ENCODE measurements at places on chromosomes 1 and 21.

GRCh38 chr1:242239398-242239797, 240.5 kb upstream of the MAP1LC3C start:
- DNase-seq, result no peak

DNA sequence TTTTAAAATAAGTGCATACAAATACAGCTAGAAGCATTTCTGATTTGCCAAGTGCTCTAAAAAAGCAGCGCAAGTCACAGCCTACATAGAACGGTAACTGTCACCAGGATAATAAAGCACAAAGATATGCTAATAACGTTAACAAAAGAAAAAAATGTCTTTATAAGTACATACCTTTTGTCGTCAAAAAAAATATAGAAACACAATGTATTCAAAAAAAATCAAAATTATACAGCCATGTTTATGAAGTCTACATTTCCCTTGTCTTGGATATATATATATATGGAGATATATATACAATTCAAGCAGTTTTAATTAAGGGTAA, 3.2 kb downstream of the IRF2BP2 start:
- DNase-seq, result no peak

- DNase-seq, result no peak
Observed at GRCh38 chr21:44853601-44854390, 19.7 kb downstream of the PTTG1IP start.

GRCh38 chr1:228456252-228457016, 30.7 kb upstream of the RNF187 start:
- no peak for DNase-seq

- no peak for DNase-seq
Observed at GRCh38 chr21:41581592-41582228, 73.8 kb upstream of the TMPRSS2 start.

- DNase-seq, result no peak
Observed at GRCh38 chr21:41680444-41681347, 86.2 kb downstream of the RIPK4 start.

DNA sequence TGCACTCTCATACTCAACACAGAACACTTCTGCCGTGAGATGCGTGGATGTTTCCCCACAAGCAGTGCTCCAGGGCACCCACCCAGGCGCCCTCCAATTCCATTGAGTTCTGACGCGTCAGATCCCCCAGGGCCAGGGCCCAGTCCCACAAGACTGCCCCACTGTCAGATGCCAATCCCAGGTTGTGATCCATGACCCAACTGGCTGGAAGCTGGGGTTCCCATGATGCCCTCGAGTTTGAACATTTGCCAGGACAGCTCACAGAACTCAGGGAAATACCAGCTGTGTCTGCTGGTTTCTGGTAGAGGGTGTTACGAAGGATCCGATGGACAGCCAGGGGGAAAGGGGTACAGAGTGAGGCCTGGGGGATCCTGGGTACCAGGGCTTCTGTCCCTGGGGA, 58.4 kb downstream of the AGPAT3 start:
- no peak for DNase-seq

DNA sequence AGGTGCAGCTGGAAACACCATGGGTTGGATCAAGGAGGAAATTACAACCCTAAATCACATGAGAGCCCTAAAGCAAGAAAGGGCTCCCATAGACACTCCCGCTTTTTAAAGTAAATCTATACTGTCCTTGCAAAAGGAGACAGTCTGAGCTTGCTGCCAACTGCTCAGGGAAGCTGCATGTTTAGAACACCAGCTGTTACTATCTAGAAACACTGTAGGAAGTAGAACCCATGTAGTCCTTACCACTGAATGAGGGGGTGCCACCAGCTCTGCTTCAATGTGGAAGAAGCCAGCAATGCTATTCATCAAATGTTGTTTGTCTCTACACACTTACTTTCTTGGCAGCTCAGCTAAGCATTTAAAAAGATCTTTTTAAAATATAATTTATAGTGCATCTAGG, 79.8 kb downstream of the PIGK start:
- DNase-seq, result no peak
